Activated T-cell treated with anti-CD3 and anti-CD28 coated beads, Interleukin-2, amount 50 U/mL, for 48 hours (primary cell): ENCODE measurements at places on chromosomes 6 and 20.

- DNase-seq: no peak
Observed at GRCh38 chr6:100229512-100229911, 235.2 kb downstream of the SIM1 start.

- no peak for DNase-seq
Observed at GRCh38 chr20:16661756-16662155, 68.1 kb upstream of the SNRPB2 start.

DNA sequence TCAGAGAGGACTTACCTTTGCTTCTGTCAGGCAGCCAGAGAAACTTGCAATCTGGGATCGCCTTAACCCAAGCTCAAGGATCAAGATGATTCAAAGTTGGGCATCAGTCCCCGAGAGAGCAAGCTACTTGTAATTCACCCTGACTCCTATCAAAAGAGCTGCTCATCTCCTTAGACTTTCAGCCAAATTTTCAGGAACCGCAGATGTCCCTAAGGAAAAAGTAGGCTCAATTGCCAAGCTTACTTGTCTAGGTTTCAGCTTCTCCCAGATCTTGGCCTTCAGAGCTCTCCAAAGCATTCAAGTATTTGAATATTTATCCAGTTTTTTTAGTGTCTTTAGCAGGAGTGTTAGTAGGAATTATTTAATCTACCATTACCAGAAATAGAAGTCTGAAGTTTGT is 434.1 kb upstream of the MMS22L start:
- DNase-seq: no peak

GRCh38 chr6:14622085-14622484 is 504.5 kb downstream of the CD83 start:
- DNase-seq: no peak

- DNase-seq: no peak
Observed at GRCh38 chr6:52735071-52735470, 28.2 kb downstream of the GSTA2 start.

DNA sequence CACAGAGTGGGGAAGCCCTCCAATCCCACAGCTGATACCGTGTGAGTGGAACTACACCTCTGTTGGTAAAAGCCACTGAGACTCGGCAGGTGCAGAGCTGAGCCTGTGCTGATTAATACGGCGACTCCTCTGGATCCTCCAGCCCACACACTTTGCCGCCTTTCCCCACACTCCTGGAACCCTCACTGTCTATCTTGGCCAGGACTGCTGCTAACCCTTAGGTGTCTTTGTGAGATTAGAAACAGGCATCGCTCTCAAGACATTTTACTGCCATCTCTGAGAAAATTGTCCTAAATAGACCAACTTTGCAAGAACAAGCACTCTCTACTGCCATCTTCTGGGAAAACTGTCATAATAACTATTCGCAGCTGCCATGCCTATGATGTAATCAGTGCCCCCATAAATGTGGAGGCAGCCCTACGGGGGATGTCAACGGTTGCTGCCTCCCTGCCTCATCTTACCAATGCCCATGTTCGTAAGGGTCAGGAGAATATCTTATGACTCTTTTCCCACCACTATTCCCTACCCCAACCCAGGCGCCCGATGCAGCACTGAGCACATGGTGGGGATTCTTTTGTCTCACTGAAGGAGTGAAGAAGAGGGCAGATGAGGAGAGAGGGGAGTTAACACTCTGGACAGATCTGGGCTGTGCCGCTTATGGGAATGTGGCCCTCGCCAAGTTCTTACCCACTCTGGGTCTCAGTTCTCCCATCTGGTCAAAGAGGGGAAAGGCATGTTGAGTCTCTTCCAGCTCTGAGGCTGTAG is 26.1 kb upstream of the KCNB1 start:
- DNase-seq: peak; percentile 26

GRCh38 chr6:47004463-47004862 is 37.7 kb downstream of the ADGRF1 start:
- DNase-seq: no peak

GRCh38 chr6:7137335-7138045 is 29.7 kb downstream of the RREB1 start:
- peak; percentile 79 for DNase-seq

DNA sequence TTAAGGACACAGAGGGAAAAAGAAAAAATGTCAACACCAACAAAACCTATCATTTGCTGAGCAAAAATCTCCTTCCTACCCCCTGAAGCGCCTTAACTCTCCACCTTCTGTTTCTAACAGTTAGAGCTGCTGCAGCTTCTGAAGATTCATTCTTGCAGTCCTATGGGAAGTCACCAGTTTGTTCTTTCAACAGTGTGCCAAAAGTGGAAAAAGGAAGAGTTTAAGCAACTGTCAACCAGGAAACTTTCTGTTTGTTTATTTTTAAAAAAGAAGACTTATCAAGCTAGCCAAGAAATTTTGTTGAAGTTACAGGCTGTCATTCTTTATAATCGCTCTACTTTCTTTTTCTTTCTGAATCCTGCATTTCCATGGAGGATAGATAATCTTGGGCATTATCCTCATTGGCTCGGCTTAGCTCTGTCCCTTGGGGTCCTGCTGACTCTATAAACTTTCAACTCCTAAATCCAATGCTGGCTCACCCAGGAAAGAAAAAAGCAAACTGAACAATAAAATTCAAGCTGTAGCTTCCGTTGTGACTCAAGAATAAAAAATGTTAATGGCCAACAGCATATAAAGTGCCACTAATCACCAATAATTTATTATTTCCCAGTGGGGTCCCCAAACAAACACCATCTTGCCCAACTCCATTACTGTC is 172.8 kb upstream of the CITED2 start:
- no peak for DNase-seq

- no peak for DNase-seq
Observed at GRCh38 chr20:6530254-6530653, 237.2 kb upstream of the BMP2 start.

GRCh38 chr20:57824909-57825308 is 115.1 kb upstream of the PMEPA1 start:
- no peak for DNase-seq

GRCh38 chr6:1381481-1382330 is 7.7 kb upstream of the FOXF2 start:
- peak; percentile 82 for DNase-seq

DNA sequence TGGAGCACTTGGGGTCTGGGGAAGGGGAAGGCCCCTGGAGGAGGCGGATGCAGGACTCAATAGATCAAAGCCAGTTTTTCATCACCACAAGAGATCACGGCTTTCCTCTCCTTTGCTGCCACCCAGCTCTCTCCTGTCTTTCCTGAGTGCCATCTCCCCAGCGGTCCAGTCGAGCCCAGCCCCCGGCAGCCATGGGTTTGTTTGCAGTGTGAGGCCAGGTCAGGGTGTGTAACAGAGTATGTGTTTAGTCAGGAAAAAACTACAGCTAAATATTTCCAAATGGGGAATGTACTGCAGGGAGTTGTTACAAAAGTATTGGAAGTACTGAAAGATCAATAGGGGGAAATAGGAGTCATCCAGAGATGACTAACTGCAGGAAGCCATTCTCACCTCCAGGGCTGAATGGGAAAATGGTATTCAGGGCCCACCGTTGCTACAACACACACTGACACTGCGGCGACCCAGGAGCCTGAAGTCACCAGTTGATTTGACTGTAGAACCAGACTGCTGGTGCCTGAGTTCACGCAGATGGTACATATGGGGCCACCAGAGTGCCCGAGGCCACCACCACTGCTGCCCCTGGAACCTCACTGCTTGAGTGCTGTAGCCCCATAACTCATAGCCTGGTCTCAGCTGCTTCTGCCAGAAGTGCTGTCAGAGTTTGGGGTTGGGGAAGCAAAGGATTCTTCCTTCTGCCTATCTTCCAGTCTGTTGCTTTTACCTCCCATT is 23.6 kb upstream of the FANCE start:
- DNase-seq: no peak

DNA sequence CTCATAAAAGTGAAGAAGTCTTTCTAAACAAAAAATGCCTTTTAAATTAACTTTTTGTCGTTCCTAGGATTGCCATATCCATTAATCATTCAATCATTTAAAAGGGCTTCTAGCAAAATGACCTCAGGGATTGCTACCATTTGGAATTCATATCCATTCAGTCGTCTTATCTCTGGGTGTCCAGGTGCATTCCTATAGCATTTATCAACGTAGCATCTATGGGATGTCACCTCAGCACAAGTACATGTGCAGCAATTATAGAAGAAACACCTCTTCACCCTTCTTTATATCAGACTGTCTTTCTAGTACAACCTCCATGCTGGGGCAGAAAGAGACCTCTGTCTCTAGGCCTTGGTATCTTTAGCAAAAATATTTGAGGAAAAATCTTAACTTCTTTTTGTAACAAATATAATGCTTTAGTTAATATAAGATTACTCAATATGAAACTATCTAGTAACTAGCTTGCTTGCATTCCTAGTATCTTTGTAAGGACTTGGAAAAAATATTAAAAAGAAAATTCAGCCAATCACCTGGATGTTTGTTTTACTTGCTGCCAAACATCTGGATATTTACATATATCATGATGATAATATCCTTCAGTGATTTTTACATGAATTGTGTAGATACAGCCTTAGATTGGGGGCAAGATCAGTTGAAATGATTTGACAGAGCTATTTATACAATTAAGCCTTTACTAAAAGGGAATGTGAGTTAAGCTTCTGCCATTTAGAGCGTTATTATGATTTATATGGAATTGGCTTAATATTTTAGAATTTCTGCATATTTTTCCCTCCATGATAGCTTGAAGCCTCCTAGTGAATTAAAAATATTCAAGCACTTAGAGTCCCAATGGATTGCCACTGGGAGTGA is 356.8 kb downstream of the HDGFL1 start:
- no peak for DNase-seq
